Right lobe of liver (tissue), 6 donors: ENCODE measurements at places on chromosomes 7 and 10. TPM values are rescaled to one million over a fixed set of nuclear protein-coding genes. Genes with fewer than 3 reads are reported as not detected.

ZPBP gene
- total RNA-seq = not detected

PILRA gene
- 3.1 TPM for total RNA-seq

PITRM1 gene
- total RNA-seq = 41.6 TPM

IGF2BP3 gene
- total RNA-seq = 0.64 TPM

GRCh38 chr7:135179321-135179925 is 8.9 kb upstream of the CYREN start:
- H3K27ac ChIP-seq = no peak overlapping the region
- DNase-seq = no peak
- no peak overlapping the region for H3K4me3 ChIP-seq
- H3K27me3 ChIP-seq = no peaks in the 10 kb centered on the region
- peaks cover 3% of the 10 kb centered on the region for H3K36me3 ChIP-seq
- H3K4me1 ChIP-seq = no peaks in the 10 kb centered on the region

DNA sequence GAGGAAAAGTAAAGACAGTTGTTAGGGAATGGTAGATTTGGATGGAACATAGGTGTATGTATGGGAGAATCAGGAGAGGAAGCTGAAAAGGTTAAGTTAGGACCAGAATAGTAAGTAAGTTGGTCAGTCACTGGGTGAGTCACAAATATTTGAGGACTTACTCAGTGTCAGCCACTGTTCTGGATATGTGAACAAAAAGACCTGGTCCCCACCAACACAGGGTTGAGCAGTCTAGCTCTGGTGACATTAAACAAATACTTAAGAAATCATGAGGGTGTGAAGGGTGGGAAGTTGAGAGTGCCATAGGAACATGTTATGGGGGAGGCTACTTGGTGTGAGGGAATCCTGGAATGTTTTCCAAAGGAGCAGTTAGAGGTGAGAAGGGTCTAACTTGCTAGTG is 246.9 kb downstream of the PTEN start:
- H3K27ac ChIP-seq = no peak overlapping the region
- H3K4me1 ChIP-seq = no peaks in the 10 kb centered on the region
- no peak overlapping the region for H3K4me3 ChIP-seq
- no peaks in the 10 kb centered on the region for H3K36me3 ChIP-seq
- no peak for DNase-seq

- H3K27me3 ChIP-seq = no peaks in the 10 kb centered on the region
- no peak overlapping the region for H3K27ac ChIP-seq
- no peaks in the 10 kb centered on the region for H3K36me3 ChIP-seq
- no peaks in the 10 kb centered on the region for H3K4me1 ChIP-seq
- DNase-seq = no peak
- no peak overlapping the region for H3K4me3 ChIP-seq
These were observed 303.1 kb downstream of the ARHGAP12 start for GRCh38 chr10:31625566-31625965.

DNA sequence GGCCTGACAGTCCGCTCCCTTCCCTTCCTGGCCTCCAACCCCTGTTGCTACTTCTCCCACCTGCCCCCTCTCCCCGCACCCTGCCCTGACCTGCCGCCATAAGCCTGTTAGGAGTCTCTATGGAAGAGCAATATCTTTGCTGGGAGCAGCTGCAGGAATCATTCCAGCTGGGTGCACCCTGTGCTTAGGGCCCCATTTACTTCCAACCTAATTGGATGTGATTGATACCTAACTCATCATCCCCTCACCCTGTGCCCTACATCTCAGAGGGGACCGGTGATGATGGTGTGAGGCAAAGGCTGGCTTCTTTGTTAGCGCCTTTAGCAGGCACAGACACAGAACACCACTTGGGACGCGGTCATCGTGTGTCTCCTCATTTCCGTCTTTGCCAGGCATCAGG is 80.0 kb upstream of the FAM180A start:
- no peak overlapping the region for H3K27ac ChIP-seq
- H3K4me1 ChIP-seq = no peaks in the 10 kb centered on the region
- H3K27me3 ChIP-seq = no peaks in the 10 kb centered on the region
- no peak overlapping the region for H3K4me3 ChIP-seq

DNA sequence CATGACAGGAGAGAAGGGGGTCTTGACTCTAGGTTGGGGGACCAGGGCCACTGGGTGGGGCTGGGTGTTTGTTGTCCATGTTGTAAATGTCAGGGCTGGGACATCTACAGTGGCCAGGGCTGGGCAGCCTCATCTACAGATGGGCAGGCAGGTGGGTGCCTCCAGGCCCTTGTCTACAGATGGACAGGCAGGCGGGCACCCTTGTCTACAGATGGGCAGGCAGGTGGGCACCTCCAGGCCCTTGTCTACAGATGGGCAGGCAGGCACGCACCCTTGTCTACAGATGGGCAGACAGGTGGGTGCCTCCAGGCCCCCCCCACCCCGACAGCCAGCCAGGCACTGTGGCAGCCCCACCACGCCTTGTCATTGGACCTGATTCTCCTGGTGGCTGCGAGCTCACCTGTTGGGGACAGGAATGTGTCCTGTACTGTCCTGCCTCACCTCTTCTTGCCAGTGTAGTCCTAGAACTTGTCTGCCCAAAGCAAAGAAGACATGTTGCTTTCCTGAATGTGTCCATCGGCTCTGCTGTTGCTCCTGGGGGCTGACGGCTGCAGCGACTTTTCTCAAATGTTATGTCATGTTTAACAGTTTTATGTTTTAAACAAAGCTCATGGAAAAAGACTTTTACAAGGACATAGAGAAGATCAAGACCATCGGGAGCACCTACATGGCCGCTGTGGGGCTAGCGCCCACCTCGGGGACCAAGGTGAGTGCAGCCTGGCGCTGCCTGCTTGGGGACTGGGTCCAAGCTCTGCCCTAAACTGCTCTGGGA is 129.9 kb downstream of the ADCY1 start:
- H3K4me1 ChIP-seq = peaks cover 40% of the 10 kb centered on the region
- no peak overlapping the region for H3K4me3 ChIP-seq
- no peaks in the 10 kb centered on the region for H3K27me3 ChIP-seq
- H3K36me3 ChIP-seq = peaks cover 56% of the 10 kb centered on the region
- no peak overlapping the region for H3K27ac ChIP-seq
- peak; percentile 32 for DNase-seq

- H3K4me1 ChIP-seq = no peaks in the 10 kb centered on the region
- H3K27ac ChIP-seq = no peak overlapping the region
- H3K27me3 ChIP-seq = no peaks in the 10 kb centered on the region
- no peak for DNase-seq
- H3K36me3 ChIP-seq = no peaks in the 10 kb centered on the region
- no peak overlapping the region for H3K4me3 ChIP-seq
These were observed 128.7 kb upstream of the CXCL12 start for GRCh38 chr10:44513591-44513990.

GRCh38 chr7:99133766-99134564 is 9.9 kb downstream of the SMURF1 start:
- H3K27me3 ChIP-seq = no peaks in the 10 kb centered on the region
- no peak for DNase-seq
- peaks cover 24% of the 10 kb centered on the region for H3K4me1 ChIP-seq

DNA sequence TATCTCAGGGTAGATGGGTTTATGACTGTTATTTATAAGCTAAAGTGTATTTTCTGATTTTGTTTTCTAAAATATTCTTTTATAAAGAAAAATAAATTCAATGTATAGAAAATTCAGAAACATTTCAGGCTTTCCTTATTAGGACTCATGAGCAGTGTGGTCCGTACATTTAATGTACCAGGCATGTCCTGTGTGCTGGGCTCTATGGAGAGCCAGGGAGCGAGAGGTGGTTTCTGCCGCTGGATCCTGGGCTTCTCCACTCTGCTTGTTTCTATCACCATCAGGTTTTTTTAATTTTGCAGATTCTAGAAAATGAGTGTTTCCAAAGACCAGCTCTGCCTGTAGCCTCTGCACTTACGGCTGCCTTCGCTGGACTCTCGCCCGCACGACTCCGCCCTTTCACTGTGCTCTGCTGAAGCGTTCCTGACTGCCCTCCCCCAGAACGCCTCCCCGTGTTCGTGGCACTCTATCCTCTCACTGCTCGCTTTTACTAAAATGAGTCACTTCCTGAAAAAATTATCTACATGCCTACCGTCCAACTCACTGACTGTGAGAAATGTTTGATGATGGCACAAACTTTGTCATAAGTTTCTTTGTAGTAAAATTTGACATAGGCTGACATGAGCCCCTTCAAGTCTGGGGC is 188.5 kb downstream of the ZMYND11 start:
- no peak for DNase-seq
- H3K27me3 ChIP-seq = no peaks in the 10 kb centered on the region
- H3K36me3 ChIP-seq = peaks cover 6% of the 10 kb centered on the region
- H3K4me1 ChIP-seq = peaks cover 2% of the 10 kb centered on the region

DNA sequence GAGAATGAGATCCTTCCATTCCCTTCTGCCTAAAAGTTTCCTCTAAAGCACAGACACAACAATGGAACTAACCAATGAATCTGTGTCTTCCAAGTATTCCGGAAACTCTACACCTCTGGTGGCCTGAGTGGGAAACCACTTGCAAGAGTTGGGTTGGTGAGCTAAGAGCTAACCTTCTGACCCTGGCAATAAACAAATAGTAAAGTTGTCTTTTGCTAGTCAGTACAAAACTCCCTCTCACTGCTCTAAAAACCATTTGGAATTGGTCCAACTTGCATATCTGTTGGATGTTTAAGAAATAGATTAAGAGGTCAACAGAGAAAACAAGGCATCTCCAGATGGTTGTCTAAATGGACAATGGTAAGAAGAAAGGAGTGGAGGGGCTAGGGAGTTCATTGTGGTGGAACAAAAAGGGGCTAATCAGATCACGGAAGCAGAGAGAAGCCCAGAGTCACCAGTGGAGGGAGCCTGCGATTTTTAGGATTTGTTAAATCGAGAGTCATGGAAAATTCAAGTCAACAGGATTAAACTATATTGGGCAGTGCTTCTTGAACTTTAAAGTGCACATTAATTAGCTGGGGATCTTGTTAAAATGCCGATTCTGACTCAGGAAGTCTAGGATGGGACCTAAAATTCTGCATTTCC is 192.3 kb downstream of the EVX1 start:
- H3K27ac ChIP-seq = no peak overlapping the region
- no peaks in the 10 kb centered on the region for H3K4me1 ChIP-seq
- no peak for DNase-seq

- no peaks in the 10 kb centered on the region for H3K36me3 ChIP-seq
- H3K27me3 ChIP-seq = no peaks in the 10 kb centered on the region
- H3K27ac ChIP-seq = no peak overlapping the region
- H3K4me3 ChIP-seq = no peak overlapping the region
- no peaks in the 10 kb centered on the region for H3K4me1 ChIP-seq
These were observed 47.2 kb downstream of the NEURL1 start for GRCh38 chr10:103540722-103541121.

DNA sequence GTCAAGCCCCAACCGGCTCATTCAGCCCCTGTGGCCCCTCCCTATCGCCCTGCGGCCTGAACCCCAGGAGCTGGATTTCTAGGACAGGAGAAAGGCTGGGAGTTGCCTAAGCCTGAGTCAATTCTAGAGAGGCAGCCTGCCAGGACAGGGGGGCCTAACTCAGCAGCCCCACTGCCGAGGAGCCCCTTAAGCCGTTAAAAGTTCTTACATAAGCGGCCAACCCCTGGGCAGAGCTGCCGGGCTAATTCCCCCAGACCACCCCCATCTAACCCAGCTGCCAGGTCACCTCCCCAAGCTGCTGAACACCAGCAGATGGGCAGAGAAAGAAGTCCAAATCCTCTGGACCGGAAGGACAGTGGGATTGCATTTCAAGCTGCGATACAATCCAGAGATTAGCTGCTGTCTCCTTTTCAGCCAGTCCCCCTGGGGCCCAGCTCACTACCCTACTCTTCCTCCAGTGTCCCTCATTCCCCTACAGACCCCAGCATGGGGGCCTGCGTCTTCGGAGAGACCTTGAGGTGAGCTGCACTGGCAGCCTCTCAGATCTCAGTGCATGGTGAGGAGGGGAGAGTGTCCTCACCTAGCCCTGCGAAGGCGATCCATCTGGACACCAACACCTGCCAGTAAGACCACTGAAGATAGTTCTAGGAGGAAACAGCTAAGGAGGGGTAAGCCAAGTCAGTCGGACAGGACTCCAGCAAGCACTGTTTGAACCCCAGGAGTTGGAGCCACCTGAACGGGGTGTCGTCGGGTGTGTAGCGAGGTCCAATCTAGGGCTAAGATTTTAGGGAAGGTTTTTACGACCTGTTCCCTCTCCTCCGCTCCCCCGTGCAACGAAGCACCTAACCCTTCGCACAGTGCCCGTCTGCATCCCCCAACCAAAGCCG is 830 bp downstream of the IMPDH1 start:
- no peaks in the 10 kb centered on the region for H3K27me3 ChIP-seq
- H3K4me3 ChIP-seq = peak overlapping the region; percentile 60
- H3K27ac ChIP-seq = peak overlapping the region; percentile 55
- H3K4me1 ChIP-seq = no peaks in the 10 kb centered on the region

DNA sequence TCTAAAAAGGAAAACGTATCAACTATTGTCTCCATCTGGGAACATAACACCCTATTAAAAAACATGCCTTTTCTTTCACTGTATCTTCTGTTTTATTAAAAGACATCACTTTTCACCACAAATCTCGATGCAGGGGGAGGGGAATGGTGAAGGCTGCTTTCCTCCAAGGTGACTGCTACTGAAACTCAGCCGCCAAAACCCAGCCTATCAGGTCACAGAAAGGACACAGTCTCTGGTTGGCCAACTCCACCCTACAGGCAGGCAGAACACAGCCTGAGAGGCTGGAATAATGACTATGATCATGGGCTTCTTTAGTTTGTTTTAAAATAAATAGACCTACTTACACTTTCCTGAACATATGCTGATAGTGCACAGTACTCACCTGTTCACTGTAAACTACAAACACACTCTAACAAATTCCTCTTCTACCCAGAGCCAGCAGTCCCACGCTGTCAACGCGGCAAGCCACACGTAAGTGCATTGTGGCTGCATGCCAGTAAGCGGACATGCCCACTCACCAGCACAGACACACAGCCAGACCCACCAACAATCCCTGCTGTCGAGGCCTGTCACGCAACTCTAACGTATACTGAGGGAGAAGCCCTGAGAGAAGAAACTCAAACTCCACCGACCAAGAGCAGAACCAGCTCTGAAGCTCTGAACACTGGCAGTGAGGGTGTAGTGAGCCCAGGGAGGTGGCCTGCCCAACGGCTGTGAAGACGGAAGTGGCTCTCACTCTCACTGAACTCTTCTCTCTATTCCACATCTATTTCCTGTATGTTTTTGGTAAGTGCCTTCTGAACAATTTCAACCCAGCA is 41.8 kb downstream of the NCAPG2 start:
- no peaks in the 10 kb centered on the region for H3K36me3 ChIP-seq
- H3K4me3 ChIP-seq = no peak overlapping the region
- no peak for DNase-seq
- H3K27ac ChIP-seq = no peak overlapping the region
- H3K4me1 ChIP-seq = no peaks in the 10 kb centered on the region
- H3K27me3 ChIP-seq = no peaks in the 10 kb centered on the region
